Lung (tissue), 17 donors: ENCODE measurements at places on chromosomes 5 and 9. TPM values are rescaled to one million over a fixed set of nuclear protein-coding genes. Genes with fewer than 3 reads are reported as not detected.

The SPINK6 gene
- polyA plus RNA-seq = not detected

The ZNF454 gene
- polyA plus RNA-seq = 1.0 TPM

The AP3B1 gene
- 27.6 TPM for polyA plus RNA-seq

The SLC30A5 gene
- polyA plus RNA-seq = 41.2 TPM

The SPATA31A3 gene
- not detected for polyA plus RNA-seq

The NOXA1 gene
- 2.1 TPM for polyA plus RNA-seq

The TXNDC8 gene
- not detected for polyA plus RNA-seq

The SCGB3A2 gene
- polyA plus RNA-seq = 914 TPM

The SPARC gene
- polyA plus RNA-seq = 145 TPM

GRCh38 chr5:81749192-81749560 lies 1.7 kb downstream of the SSBP2 start:
- DNase-seq = peak; percentile 65

GRCh38 chr9:100428871-100429654 lies 2.1 kb downstream of the MSANTD3 start:
- DNase-seq = no peak

DNA sequence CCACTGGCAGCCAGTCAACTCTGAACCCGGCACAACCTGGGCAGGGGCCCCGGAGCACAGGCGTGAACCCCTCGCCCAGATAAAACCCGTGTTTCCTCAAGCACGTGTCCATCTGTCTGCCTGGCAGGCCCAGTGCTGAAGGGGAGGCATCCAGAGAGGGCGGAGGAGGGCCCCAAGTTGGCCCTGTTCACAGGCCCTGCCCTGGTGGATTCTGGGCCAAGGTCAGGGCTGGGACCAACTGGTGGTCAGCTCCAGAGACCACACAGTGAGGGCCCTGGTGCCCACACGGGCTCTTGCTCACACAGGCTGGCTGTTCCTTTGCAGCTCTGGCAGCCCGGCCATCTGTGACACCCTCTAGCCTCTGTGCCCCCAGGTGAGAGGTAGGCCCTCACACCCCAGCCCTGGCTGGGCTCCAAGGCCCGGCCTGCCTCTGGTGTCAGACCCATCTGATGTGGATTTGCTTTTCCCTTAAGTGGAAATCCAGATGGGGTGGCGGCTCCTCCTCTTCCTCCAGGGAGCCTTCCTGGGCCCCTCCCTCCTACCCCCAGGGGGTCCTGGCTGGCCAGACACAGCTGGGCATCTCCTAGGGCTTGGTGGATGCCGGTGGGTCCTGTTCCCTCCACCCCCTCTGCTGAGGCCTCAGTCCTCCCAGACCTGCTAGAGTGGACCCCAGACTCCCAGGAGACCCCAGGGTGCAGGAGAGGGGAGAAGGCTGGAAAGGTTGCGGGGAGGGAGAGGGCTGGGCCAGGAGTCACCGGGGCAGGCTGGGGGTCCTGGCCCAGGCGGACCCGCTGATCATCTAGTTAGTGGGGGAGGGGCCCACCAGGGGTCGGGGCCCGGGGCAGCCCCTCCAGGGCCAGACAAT lies 525 bp upstream of the STPG3 start:
- no peak for DNase-seq

DNA sequence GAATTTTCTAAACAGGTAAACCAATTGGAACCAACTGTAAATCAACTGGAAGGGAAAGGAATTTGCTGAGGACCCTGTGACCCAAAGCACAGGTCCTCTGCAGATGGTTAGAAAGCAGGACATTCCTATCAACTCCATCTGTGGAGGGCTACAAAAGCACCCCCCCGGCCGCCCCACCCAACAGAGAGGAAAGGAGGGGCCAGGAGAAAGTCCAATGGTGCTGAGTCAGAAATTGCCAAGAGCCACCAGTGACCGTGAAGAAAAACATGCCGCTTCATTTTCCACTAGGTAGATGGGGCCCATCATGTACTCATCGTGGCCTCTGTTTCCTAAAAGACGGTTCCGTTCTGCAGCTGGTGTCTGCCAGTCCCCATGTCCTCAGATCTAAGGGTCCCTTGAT lies 66.3 kb downstream of the RAPGEF1 start:
- no peak for DNase-seq

GRCh38 chr9:6090277-6091210 lies 75.1 kb upstream of the RANBP6 start:
- no peak for DNase-seq

DNA sequence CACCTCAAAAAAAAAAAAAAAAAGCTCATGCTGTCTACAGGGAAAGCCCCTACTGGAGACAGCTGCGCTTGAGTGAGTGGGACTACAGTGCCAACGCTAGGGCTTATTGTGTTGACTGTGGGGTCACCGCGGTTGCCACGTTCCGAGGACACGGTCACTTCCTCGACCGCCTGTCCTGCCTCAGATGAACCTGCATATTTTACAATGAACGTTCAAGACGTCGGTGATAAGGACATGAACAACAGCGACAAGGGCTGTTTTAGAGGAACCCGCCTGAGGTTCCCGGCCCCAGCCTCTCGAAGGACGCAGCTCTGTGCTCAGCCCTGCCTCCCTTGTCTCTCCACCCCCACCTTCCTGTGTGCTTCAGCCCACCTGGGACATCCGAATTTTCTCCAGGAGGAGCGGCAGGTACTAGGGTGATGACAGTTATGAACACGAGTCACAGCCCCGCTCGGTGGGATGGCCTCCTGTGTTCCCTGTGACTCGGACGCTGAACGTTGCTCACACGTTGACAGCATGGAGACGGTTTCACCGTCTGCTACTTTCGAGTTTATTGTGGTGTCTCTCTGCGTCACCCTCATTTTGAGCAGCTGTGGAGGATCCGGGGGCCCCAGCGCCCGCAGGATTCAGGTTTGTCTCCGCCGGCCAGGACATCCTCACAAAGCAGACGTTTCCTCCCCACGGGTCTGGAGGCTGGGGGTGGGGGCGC lies 11.3 kb upstream of the DIPK1B start:
- no peak for DNase-seq

GRCh38 chr5:78362220-78362619 lies 1.8 kb downstream of the SCAMP1 start:
- no peak for DNase-seq

DNA sequence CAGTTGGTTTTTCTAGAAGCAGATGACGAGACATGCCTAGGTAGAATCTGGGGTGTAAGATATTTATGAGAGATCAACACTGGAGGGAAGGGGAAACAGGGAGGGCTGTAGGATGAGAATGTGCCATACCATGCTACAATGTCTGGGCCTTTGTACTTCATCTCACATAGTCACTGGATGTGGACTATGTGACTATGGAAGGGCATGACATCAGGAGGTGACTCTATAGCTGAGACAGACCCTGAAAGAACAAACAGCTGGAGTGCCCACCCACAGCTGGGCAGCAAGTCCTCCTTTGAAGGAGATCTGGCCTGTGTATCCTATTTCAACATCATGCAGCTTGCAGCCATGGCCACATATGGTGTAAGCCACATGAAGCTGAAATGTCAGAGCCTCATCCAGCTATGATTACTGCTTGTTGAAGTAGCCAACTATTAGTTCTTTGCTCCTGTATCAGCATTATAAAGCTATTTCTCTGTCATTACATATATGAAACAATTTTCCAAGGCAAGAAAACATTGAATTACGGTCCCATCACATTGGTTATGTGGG lies 46.2 kb upstream of the KIF2A start:
- peak; percentile 81 for DNase-seq

- DNase-seq = peak; percentile 61
These were observed 25.9 kb upstream of the ASPN start for GRCh38 chr9:92508018-92508820.

GRCh38 chr5:43192558-43193180 lies 644 bp downstream of the NIM1K start:
- peak; percentile 15 for DNase-seq

DNA sequence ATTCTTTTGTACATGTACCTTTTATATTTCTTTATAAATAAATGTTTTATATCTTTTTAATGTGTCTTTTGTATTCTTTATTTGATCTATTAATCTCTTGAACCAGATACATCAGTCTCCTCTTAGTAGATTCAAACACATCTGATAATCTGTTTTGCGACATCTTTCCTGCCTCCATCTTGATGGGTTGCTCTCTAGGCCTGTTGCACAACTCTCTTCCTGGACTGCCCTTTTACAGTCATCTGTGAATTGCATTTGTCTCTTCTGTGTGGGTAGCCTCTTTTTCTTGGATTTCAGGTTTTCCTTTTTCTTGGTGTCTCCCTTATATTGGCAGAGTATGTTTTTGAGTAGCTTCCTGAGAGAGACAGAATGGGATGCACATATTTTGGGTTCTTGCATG lies 6.2 kb downstream of the ZFYVE16 start:
- DNase-seq = no peak

- DNase-seq = peak; percentile 38
These were observed 15.0 kb downstream of the LHX6 start for GRCh38 chr9:122213589-122214413.

DNA sequence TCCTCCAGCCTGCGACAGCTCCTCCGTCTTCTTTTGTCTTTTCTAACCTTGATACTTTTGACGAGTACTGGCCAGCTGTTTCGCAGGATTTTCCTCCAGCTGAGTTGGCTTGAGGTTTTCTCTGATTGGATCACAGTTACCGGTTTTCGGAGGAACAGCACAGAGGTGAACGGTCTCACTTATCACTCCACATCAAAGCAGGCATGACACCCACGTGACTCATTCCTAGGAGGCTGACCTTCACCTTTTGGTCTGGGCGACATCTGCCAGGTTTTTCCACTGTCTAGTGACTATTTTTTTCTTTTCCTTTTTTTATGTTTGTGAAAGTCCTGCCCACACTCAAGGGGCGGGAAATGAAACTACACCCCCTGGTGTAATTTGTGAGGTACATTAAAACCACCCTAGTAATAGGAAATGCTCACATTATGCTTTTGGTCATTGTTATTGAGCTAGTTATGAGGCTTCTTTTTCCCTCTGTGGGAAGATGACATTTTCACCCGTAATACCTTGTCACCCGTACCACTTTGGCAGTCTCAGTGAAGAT lies 319.2 kb downstream of the GADD45G start:
- no peak for DNase-seq
